ENCODE measurements at places on chromosomes 2 and 18.

DNA sequence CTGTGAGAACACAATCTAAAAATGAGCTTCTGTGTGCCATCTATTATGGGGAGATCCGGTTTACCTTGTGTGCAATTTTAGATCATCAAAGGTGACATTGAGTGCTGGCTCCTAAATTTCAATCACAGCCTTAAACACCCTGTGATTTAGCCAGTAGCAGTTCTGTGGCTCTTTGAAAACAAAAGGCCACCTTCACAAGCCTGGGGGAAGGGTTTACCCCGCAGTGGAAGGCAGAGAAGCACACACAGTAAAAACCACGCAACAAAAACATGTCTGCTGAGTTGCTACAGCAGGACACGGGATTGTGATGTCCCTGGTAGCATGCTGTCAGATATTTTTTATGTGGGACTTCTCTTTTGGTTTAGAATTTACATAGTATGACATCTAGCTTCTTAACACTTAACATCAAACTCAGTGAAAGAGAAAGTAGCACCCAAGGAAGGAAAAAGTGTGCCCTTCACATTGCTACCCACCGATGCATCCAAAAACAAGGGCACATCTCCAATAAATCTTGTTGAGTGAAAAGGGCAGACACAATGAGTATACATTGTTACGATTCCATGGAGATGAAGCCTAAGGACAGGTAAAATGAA is 56.1 kb upstream of the RNF152 start:
- no peak for DNase-seq

GRCh38 chr2:191597186-191597751 is 80.7 kb upstream of the NABP1 start:
- no peak for DNase-seq

GRCh38 chr2:206984206-206984605 is 44.9 kb downstream of the CPO start:
- no peak for DNase-seq

- DNase-seq, result peak; percentile 72
Observed at GRCh38 chr18:11857177-11857887, 6.1 kb downstream of the CHMP1B start.

- DNase-seq, result no peak
Observed at GRCh38 chr18:23170137-23170536, 34.9 kb downstream of the CABLES1 start.
